ENCODE measurements at places on chromosomes 3 and 15. TPM values are rescaled to one million over a fixed set of nuclear protein-coding genes. Genes with fewer than 3 reads are reported as not detected.

Gene ABHD6
- 7.6 TPM for total RNA-seq

Gene CCNB2
- 39.2 TPM for total RNA-seq

Gene TEX55
- not detected for total RNA-seq

Gene TMEM62
- 15.0 TPM for total RNA-seq

Gene CLSTN2
- not detected for total RNA-seq

Gene CD86
- total RNA-seq = 0.40 TPM

Gene SLC12A8
- total RNA-seq = 5.6 TPM

Gene DAZL
- 0.13 TPM for total RNA-seq

Gene IMPG2
- 0.06 TPM for total RNA-seq

Gene VIPR1
- 2.8 TPM for total RNA-seq

Gene GPR156
- not detected for total RNA-seq

Gene ST8SIA2
- not detected for total RNA-seq

Gene B3GALNT1
- total RNA-seq = 2.7 TPM

Gene HMCES
- total RNA-seq = 59.5 TPM

Gene TLR9
- total RNA-seq = 0.50 TPM

Gene FBXO40
- total RNA-seq = not detected

Gene CADM2
- total RNA-seq = 0.25 TPM

All from activated CD8-positive, alpha-beta memory T cell treated with anti-CD3 and anti-CD28 coated beads for 36 hours (primary cell).